ENCODE measurements at places on chromosomes 4 and X. TPM values are rescaled to one million over a fixed set of nuclear protein-coding genes. Genes with fewer than 3 reads are reported as not detected.

DNA sequence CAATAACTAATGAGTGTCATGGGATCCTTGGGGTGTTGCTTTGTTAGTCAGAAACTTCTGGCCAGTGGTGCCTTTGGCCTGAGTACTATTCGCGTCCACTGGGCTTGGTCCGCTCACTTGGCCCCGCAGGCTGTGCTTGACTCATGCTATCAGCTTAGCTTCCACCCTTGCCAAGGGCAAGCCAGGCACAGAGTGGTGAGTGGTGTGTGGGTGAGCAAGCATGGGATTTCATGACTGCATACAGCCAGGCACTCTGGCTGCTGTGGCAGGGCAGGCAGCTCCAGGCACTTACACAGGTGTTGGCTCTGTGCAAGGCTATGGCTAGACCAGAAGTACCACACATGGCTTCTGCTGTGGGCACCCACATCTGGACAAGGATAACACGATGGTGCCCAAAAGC lies 1026.3 kb downstream of the PCDH19 start:
- H3K27ac ChIP-seq = no peak overlapping the region
- no peaks in the 10 kb centered on the region for H3K36me3 ChIP-seq
- DNase-seq = no peak
- H3K4me3 ChIP-seq = no peak overlapping the region

DNA sequence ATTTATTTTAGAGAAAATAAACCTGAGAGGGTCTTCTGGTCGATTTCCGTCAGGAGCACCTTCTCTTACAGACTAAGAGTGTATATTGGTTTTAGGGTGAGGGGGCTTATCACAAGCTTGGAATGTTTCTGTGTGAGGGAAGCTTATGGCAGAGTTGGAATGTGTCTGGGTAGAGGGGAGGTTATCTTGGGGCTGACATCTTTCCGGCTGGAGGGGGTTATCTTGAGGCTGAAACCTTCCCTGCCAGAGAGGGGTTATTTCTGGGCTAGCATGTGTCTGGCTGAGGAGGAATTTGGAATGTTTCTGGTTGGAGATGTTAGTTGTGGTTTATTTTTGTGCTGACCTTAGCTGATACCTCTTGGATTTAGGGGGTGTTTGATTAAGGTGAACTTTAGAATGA lies 1312.1 kb downstream of the ADGRL3 start:
- H3K4me1 ChIP-seq = no peaks in the 10 kb centered on the region
- no peaks in the 10 kb centered on the region for H3K36me3 ChIP-seq
- H3K4me3 ChIP-seq = no peak overlapping the region
- H3K27ac ChIP-seq = no peak overlapping the region

DNA sequence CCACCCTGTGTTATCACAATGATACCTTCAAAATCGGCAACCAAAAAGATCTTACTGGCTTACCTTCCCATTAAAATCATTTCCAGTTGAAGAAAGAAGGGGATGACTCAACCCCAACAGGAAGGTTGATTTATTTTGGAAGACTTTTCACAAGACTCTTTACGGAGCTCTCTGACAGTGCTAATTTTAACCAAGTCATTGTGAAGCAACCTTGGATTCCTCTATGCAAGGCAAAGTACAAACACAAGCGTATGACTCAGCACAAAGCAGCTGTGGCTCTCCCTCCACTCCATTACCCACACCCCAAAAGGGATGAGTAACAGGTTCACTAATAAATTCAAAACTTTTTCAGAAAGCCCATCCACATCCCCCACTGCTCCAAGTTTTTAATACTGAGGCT lies 213.8 kb upstream of the FGF13 start:
- H3K27me3 ChIP-seq = no peaks in the 10 kb centered on the region
- no peaks in the 10 kb centered on the region for H3K36me3 ChIP-seq
- DNase-seq = no peak

- DNase-seq = no peak
- no peaks in the 10 kb centered on the region for H3K4me1 ChIP-seq
- peak overlapping the region; percentile 84 for H3K27ac ChIP-seq
- no peaks in the 10 kb centered on the region for H3K27me3 ChIP-seq
- H3K36me3 ChIP-seq = no peaks in the 10 kb centered on the region
These were observed 3.4 kb downstream of the ABCD1 start for GRCh38 chrX:153728095-153728494.

GRCh38 chrX:152904151-152905080 lies 6.5 kb downstream of the ZNF185 start:
- H3K4me1 ChIP-seq = no peaks in the 10 kb centered on the region
- H3K27me3 ChIP-seq = no peaks in the 10 kb centered on the region
- no peaks in the 10 kb centered on the region for H3K36me3 ChIP-seq
- H3K27ac ChIP-seq = no peak overlapping the region

GRCh38 chr4:55658657-55659056 lies 22.6 kb upstream of the NMU start:
- H3K4me1 ChIP-seq = no peaks in the 10 kb centered on the region
- no peak overlapping the region for H3K4me3 ChIP-seq
- H3K27me3 ChIP-seq = no peaks in the 10 kb centered on the region
- no peak for DNase-seq

- H3K27me3 ChIP-seq = peaks cover 15% of the 10 kb centered on the region
- peak within 1 kb of the TSS; percentile 24 for H3K4me3 ChIP-seq
- no peak within 1 kb of the TSS for H3K27ac ChIP-seq
- no peaks in the 10 kb centered on the region for H3K36me3 ChIP-seq
These were observed at the start of gene FREM3 for GRCh38 chr4:143700416-143701352. FREM3 (minus strand) TSS chr4:143700675; CDS start chr4:143700675, 0 bp downstream.

DNA sequence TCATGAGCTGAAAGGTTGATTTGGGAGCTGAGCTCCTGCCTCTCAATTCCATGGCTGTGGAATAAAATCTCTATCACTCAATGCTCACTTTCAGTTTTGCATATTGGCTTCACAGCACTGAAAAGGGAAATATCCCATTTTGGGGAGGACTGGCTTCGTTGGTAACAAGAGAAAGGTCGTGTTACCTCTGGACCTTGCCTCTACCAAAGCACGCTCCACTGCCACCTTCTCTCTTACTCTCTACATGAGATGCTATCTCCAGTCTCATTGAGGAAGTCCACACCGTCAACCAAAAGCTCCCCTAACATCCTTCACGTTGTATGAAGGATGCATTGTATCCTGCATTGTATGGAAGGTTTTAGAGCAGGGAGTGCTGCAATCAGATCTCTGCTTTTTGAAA lies 195.0 kb upstream of the LDB2 start:
- H3K4me3 ChIP-seq = no peak overlapping the region
- no peaks in the 10 kb centered on the region for H3K36me3 ChIP-seq
- H3K27ac ChIP-seq = no peak overlapping the region
- no peaks in the 10 kb centered on the region for H3K4me1 ChIP-seq
- H3K27me3 ChIP-seq = no peaks in the 10 kb centered on the region

- H3K36me3 ChIP-seq = no peaks in the 10 kb centered on the region
- H3K27me3 ChIP-seq = no peaks in the 10 kb centered on the region
- no peak overlapping the region for H3K27ac ChIP-seq
- H3K4me3 ChIP-seq = no peak overlapping the region
- H3K4me1 ChIP-seq = no peaks in the 10 kb centered on the region
- DNase-seq = no peak
These were observed 276.3 kb downstream of the HNRNPD start for GRCh38 chr4:82097504-82097903.

DNA sequence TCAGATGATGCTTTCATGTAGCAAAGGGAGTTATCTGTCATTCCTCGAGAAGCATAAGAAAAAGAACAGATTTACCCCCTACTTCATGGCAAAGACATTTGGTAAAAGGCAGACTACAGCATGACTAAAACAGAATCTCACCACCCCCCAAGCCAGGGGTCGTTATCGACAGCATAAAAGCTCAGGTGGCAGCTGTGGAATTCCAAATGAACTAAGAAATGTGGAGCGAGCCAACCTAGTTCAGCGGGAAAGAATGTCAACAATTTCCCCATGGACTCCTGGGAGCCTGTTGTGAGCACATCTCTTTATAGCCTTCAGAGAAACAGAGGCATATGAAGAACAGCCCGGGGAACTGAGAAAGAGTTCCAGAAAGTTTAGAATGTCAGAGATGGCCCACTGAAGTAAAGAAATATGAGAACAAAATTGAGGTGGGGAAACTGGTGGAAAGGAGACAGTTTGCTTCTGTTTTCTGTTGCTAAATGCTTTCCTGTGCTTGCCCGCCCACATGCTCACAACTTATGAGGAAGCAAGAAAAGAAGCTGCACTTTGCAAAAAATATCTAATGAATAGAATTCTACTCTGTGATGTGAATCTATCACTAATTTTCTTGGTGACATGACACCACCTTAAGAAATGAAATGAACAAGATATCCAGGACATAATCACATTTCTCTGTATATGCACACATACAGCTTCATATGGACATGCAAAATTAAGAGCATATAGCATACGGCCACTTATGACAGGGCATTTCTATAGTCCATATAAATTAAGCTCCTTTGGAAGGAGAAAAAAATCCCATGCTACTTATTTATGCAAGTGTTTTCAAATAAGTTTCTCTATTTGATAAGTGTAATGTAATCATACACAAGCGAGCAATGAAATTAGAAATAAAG lies 135.3 kb upstream of the MID1 start:
- H3K27me3 ChIP-seq = no peaks in the 10 kb centered on the region
- peaks cover 5% of the 10 kb centered on the region for H3K4me1 ChIP-seq
- no peak overlapping the region for H3K4me3 ChIP-seq

DNA sequence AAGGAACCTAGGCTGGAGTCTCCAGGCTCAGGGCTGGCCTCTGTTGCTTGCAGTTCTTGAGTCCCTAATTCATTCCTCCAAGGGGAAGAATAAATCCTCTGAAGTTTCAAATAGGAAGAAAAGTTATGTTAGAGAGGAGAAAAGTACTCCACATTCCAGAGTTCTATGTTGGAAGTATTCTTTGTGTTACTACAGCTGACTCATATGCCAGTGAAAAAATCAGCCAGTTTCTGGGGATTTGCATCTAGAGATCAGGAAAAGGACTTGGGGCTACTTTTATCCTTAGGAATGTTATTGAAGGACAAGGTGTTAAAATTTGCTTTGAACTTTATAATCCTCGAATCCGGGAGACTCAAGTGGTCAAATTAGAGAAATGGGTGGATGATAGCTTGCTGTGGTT lies 11.7 kb upstream of the NUDT9 start:
- H3K36me3 ChIP-seq = no peaks in the 10 kb centered on the region
- H3K4me3 ChIP-seq = no peak overlapping the region
- H3K27me3 ChIP-seq = no peaks in the 10 kb centered on the region
- no peak for DNase-seq
- no peaks in the 10 kb centered on the region for H3K4me1 ChIP-seq
- H3K27ac ChIP-seq = no peak overlapping the region

DNA sequence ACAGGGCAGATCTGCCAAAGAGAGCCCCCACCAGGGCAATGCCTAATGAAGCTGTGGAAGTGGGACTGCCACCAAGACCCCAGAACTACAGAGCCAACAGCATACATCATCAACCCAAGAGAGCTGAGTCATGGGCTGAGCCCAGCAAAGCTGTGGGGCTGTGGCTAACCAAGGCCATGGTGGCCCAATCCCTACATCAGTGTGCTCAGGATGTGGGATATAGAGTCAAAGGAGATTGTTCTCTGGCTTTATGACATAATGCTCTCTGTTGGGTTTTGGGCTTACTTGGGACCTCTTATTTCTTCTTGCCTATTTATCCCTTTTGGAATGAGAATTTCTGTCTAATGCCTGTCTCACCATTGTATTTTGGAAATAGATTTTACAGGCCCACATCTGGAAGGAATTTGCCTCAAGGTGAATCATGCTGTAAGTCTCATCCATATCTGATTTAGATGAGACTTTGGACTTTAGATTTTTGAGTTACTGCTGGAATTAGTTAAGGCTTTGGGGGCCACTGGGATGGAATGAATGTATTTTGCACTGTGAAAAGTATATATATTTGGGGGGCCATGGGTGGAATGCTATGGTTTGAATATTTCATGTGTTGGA lies 5.4 kb upstream of the PRDM5 start:
- no peak overlapping the region for H3K27ac ChIP-seq
- no peaks in the 10 kb centered on the region for H3K36me3 ChIP-seq
- no peak overlapping the region for H3K4me3 ChIP-seq
- DNase-seq = no peak
- H3K4me1 ChIP-seq = no peaks in the 10 kb centered on the region

DNA sequence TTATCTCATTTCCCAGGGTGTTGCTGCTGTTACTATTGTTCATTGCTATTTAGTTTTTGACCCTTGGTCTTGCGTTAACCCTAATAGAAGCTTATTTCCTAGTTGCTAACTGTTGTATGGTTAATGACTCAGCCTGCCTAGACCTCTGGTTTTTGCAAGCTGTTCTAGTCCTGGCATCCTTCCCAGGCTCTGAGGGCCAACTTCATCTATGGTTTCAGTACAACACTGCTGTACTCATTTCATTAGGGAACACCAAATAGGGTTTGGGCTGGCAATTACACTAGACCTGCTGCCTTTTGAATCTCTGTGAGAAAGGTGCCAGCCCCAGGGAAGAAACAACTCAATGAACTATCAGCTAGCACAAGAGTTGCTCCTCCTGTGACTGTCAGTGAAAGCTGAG lies 59.6 kb downstream of the DCX start:
- no peak overlapping the region for H3K4me3 ChIP-seq
- peaks cover 11% of the 10 kb centered on the region for H3K4me1 ChIP-seq
- no peaks in the 10 kb centered on the region for H3K36me3 ChIP-seq
- H3K27ac ChIP-seq = no peak overlapping the region
- no peaks in the 10 kb centered on the region for H3K27me3 ChIP-seq

GRCh38 chrX:136546371-136546781 lies 14.4 kb downstream of the VGLL1 start:
- no peak overlapping the region for H3K27ac ChIP-seq
- no peaks in the 10 kb centered on the region for H3K36me3 ChIP-seq
- no peaks in the 10 kb centered on the region for H3K27me3 ChIP-seq
- DNase-seq = no peak
- H3K4me3 ChIP-seq = no peak overlapping the region
- H3K4me1 ChIP-seq = no peaks in the 10 kb centered on the region

DNA sequence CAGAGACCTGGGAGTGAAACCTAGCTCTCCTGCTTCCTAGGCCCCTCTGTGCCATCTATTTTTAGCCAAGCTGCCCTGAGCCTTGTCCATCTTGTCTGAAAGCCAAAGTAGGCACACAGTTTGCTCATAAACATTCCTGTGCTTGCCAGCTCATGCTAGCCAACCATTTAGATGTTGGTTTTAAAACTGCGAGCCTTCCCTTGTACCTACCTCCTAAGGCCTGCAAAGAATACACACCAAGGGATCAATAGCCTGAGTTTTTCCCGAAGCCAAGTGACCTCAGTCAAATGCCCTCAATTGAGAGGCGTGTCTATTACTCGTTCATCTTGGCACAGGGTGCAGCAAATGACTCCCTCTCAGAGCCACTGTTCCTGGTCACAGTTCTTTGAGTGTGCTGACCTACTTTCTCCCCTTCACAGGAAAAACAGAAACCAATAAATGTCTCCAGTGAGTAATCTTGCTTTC lies 48.5 kb downstream of the ZCCHC12 start:
- peak overlapping the region; percentile 80 for H3K27ac ChIP-seq
- peak; percentile 59 for DNase-seq
- H3K36me3 ChIP-seq = no peaks in the 10 kb centered on the region
- H3K27me3 ChIP-seq = no peaks in the 10 kb centered on the region

- DNase-seq = no peak
- no peaks in the 10 kb centered on the region for H3K4me1 ChIP-seq
These were observed 94.5 kb upstream of the DHRSX start for GRCh38 chrX:2595258-2595657.

- no peak overlapping the region for H3K4me3 ChIP-seq
- H3K27ac ChIP-seq = no peak overlapping the region
- no peak for DNase-seq
These were observed 116.0 kb downstream of the ZNF827 start for GRCh38 chr4:145822581-145822980.

The AFF2 gene
- total RNA-seq = 3.2 TPM

The PRSS12 gene
- total RNA-seq = 0.12 TPM

The PLAC8 gene
- total RNA-seq = 2.1 TPM

The AP1S2 gene
- total RNA-seq = 184 TPM

The ARR3 gene
- not detected for total RNA-seq

The LAGE3 gene
- total RNA-seq = 20.1 TPM

The MUC7 gene
- total RNA-seq = not detected

The ALB gene
- not detected for total RNA-seq

The SPANXC gene
- total RNA-seq = not detected

The CDK16 gene
- 128 TPM for total RNA-seq

The DDX60 gene
- 10.7 TPM for total RNA-seq
